D341Med (cell line): ENCODE measurements at places on chromosomes 12 and 14.
A peak's percentile ranks its signal among the peaks of the same experiment; 100 is the strongest.

GRCh38 chr12:104562763-104563162 is 106.0 kb downstream of the CHST11 start:
- DNase-seq = no peak

- no peak for DNase-seq
These were observed 313.1 kb downstream of the GALC start for GRCh38 chr14:87679866-87680265.

GRCh38 chr12:65106948-65107347 is 14.2 kb downstream of the WIF1 start:
- DNase-seq = no peak

DNA sequence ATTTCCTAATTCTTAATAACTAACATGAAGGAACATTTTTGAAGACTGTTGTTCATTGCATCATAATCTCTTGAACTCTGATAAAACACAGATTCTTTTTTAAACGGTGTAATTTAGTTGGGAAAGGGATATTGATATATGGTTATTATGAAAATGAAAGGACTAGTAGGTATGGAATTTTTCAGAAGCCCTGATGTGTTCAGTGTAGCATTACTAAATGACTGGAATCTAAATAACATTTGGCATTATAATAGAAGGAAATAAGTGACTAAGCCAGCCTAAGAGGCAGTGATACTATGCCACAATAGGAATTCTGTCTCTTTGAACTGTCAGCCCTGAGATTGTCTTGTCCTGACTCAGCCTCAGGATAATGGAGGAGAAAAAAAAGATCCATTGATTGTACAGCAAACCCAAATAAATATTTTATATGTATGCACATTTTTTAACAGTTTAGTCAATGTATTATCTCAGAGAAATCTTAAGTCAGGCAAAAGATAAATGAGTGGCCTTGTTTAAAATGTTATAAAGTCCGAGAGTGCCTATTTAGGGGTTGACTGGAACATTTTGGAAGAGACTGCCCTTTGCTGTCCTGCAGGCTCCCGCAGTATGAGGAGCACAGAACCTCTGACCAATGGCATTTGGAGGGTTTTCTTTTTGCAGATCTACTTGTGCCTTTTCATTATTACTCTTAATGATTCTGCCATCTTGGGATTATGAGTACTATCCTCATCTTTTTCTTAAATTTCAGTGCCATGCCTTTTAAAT is 271.2 kb downstream of the EGLN3 start:
- no peak for DNase-seq

DNA sequence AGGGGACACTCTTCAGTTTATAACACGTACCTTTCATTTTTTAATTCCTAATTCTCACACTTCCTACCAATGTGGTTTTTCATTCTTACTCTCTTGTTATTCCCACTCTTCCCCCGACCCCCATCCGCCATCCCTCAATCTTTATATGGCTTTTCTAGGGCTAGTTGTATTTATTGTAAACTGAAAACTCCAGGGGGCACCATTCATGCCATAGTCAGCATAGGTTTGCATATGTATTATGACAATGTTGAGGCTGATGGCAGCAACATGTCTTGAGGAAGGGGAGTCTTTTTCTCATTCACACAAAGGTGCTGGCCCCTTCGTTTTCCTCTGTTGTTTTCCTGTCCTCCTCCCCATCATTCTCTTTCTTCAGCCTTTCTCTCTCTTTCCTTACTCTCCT is 27.7 kb upstream of the LTA4H start:
- DNase-seq = peak; percentile 39

DNA sequence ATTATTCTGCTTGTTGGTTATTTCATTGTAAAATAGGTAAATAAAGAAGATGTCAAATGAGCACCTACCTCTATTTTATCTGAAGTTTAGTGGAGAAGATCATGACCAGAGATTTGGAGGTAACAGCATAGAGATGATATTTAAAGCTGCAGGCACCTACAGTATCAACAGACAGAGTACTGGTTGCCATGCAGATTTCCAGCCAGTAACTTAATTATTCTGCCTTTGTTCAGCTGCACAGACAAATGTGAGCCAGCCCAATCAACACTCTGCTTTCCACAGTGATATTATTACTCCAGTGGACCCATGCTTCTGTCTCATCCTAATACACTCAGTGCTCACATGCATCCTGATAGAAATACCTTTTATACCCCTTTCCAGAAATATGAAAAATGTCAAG is 348.5 kb upstream of the RGS6 start:
- no peak for DNase-seq

DNA sequence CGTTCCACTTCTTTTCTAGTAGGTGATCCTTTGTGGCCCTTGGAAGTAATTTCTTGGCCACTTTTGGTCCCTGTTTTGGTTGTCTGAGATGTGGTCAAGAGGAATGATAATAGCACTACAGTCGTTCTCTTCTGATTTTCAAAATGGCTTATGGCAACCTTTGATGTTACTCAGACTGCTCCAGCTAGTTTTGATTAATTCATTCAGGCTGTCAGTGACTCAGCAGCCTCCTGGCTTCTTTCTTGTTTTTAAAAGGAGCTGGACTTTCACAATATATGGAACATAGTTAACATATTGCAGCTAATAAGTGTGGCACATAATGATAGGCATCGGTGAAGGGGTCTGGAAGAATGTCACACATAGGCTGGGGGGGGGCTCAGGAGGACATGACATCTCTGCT is 47.3 kb downstream of the WDR20 start:
- no peak for DNase-seq

GRCh38 chr12:19220852-19221466 is 91.4 kb downstream of the PLEKHA5 start:
- no peak for DNase-seq

- DNase-seq = no peak
These were observed 8.5 kb downstream of the FOXG1 start for GRCh38 chr14:28774764-28775735.

DNA sequence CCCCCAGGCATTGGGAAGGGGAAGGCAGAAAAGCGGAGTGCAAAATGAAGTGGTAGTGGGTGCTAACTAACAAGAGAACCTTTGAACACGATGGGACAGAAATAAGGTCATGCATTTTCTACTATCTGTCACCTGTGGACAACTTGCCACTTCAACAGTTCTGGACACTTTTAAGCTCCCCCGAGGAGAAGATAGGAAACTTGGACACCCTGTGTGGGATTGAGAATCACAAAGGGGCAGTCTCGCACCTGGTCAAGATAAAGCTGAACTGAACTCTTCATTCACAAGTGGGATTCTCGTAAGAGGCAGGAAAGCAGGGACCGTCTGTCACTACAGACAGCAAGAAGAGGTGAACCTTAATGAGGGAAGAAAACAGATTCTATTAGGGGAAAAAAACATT is 51.6 kb downstream of the EIF2S3B start:
- no peak for DNase-seq

DNA sequence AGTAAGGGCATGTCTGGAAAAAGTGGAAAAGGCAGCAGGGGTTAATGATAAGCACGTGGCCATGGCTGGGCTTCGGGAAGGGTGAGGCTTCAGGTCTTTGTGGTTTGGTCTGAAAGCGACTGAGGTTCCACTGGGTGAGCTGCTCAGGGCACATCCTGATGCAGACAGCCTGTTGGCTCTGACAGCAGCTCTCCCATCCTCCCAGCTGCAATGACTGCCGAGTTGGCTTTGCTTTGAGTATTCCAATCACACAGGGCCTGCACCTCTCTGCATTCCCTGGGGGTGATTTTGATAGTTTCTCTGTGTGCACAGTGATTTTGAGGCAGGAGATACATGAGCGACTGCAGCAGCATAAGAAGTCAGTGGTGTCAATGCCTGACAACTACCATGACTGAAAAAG is 390.7 kb downstream of the APAF1 start:
- DNase-seq = no peak
